Foreskin keratinocyte (primary cell): ENCODE measurements at places on chromosomes 5 and 9. TPM values are rescaled to one million over a fixed set of nuclear protein-coding genes. Genes with fewer than 3 reads are reported as not detected.

The TRIM36 gene
- total RNA-seq = 1.8 and 2.4 TPM in 2 replicates

The FGF10 gene
- not detected in 2 replicates for total RNA-seq

The SPINK13 gene
- total RNA-seq = not detected in 2 replicates

The ZFYVE16 gene
- 18.2 and 20.0 TPM in 2 replicates for total RNA-seq

The GABRG2 gene
- total RNA-seq = not detected in 2 replicates

The ANAPC2 gene
- total RNA-seq = 20.8 TPM in 2 replicates

The UBAP2 gene
- total RNA-seq = 29.7 and 31.4 TPM in 2 replicates

The CCL27 gene
- 0.49 and 0.95 TPM in 2 replicates for total RNA-seq

The GABBR2 gene
- not detected in 2 replicates for total RNA-seq

The JAKMIP2 gene
- not detected in 2 replicates for total RNA-seq

The PRRT1B gene
- not detected in 2 replicates for total RNA-seq

The FCHSD1 gene
- 13.5 and 14.6 TPM in 2 replicates for total RNA-seq

The SPACA9 gene
- 2.5 and 3.1 TPM in 2 replicates for total RNA-seq

The CDX1 gene
- not detected in 2 replicates for total RNA-seq

The GPR151 gene
- total RNA-seq = not detected in 2 replicates

The IL9 gene
- not detected in 2 replicates for total RNA-seq

The MED7 gene
- total RNA-seq = 9.6 and 10.9 TPM in 2 replicates

The VLDLR gene
- 1.9 and 5.3 TPM in 2 replicates for total RNA-seq

The TLX3 gene
- total RNA-seq = not detected in 2 replicates

The SMIM33 gene
- not detected in 2 replicates for total RNA-seq

The ERBIN gene
- 51.3 and 53.3 TPM in 2 replicates for total RNA-seq

The FSD1L gene
- 3.7 and 5.4 TPM in 2 replicates for total RNA-seq

The TRAF1 gene
- 0.78 and 0.99 TPM in 2 replicates for total RNA-seq

The ENG gene
- 3.1 TPM in 2 replicates for total RNA-seq

The CNTFR gene
- not detected in 2 replicates for total RNA-seq

The PKD2L2 gene
- total RNA-seq = not detected in 2 replicates

The AFAP1L1 gene
- 16.5 and 16.6 TPM in 2 replicates for total RNA-seq

The LHX2 gene
- not detected in 2 replicates for total RNA-seq

The PRKACG gene
- total RNA-seq = not detected in 2 replicates

The ZBTB43 gene
- total RNA-seq = 7.9 and 10.5 TPM in 2 replicates

The SLC34A1 gene
- total RNA-seq = not detected in 2 replicates

The WHRN gene
- 2.8 and 3.4 TPM in 2 replicates for total RNA-seq

The SHISAL2B gene
- not detected in 2 replicates for total RNA-seq

The FOXI1 gene
- not detected in 2 replicates for total RNA-seq

The DMGDH gene
- total RNA-seq = 0.07 and 0.17 TPM in 2 replicates

The ENHO gene
- total RNA-seq = not detected in 2 replicates

The SV2C gene
- under 0.01 and 0.11 TPM in 2 replicates for total RNA-seq

The HACD4 gene
- 5.4 and 7.9 TPM in 2 replicates for total RNA-seq

The FBLL1 gene
- not detected in 2 replicates for total RNA-seq

The CTXN3 gene
- total RNA-seq = not detected in 2 replicates

The TSSK1B gene
- total RNA-seq = 0.10 and 0.14 TPM in 2 replicates

The PLAC8L1 gene
- total RNA-seq = not detected in 2 replicates
